ENCODE measurements at places on chromosomes 1 and 21. TPM values are rescaled to one million over a fixed set of nuclear protein-coding genes. Genes with fewer than 3 reads are reported as not detected.
A peak's percentile ranks its signal among the peaks of the same experiment; 100 is the strongest.

GRCh38 chr1:208030288-208031091 is 119.6 kb upstream of the CD34 start:
- peaks cover 52% of the 10 kb centered on the region for H3K27me3 ChIP-seq
- no peak overlapping the region for H3K27ac ChIP-seq
- no peak overlapping the region for H3K4me3 ChIP-seq
- H3K36me3 ChIP-seq, result no peaks in the 10 kb centered on the region

The ELK4 gene
- total RNA-seq, result 92.8 TPM

- peaks cover 9% of the 10 kb centered on the region for H3K36me3 ChIP-seq
- peaks cover 4% of the 10 kb centered on the region for H3K4me1 ChIP-seq
- no peaks in the 10 kb centered on the region for H3K27me3 ChIP-seq
- H3K27ac ChIP-seq, result no peak overlapping the region
Measured at GRCh38 chr1:113683384-113684152, 75.7 kb downstream of the PHTF1 start.

The C1orf87 gene
- total RNA-seq, result not detected

DNA sequence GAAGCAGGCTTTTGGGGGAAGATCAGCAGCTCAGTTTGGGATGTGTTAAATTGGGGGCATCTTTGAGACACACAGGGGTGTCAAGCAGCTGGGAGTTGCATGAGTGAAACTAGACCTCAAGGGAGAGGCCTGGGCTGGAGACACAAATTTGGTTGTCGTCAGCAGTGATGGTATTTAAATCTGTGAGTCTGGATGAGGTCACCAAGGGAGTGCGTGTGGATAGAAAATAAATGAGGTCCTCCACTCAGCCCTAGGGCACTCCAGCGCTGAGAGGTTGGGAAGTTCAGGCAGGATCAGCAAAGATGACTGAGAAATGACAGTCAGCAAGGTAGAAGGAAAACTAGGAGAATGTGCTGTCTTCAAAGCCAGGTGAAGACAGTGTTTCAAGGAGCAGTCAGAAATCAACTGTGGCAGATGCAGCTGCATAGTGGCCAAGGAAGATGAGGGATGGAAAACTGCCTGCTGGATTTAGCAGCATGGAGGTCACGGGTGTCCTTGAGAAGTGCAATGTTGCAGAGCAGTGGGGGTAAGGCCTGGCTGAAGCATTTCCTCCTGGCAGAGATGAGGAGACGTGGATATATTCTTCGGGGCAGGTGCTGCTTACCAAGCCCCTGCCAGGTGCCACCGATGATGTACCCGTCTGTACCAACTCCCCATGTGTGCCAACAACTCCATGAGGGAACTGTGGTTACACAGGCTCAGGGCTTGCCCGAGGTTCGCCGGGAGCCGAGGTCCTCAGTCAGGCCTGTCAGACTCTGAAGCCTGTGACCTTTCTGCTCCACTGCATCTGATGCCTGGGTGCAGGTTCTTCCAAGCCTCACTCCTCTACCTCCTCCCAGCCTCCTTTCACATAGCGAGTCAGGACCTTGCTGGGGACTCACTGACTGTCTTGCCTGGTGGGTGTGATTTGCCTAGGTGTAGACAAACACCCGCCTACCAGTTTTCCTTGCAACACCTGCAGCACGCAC is 11.3 kb downstream of the MAP7D1 start:
- no peak for DNase-seq
- H3K27ac ChIP-seq, result peak overlapping the region; percentile 97
- peak overlapping the region; percentile 28 for H3K4me3 ChIP-seq
- no peaks in the 10 kb centered on the region for H3K27me3 ChIP-seq
- H3K36me3 ChIP-seq, result peaks cover 10% of the 10 kb centered on the region

DNA sequence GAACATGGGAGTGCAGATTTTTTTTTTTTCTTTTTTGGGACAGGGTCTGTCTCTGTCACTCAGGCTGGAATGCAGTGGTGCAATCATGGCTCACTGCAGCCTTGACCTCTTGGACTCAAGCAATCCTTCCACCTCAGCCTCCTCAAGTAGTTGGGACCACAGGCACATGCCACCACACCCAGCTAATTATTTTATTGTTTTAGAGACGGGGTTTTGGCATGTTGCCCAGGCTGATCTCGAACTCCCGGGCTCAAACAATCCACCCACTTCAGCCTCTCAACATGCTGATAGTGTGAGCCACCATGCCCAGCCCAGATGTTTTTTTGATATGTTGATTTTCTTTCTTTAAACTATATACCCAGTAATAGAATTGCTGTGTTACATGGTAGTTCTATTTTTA is 57.7 kb downstream of the RGSL1 start:
- no peaks in the 10 kb centered on the region for H3K36me3 ChIP-seq
- H3K4me1 ChIP-seq, result no peaks in the 10 kb centered on the region
- DNase-seq, result no peak
- H3K4me3 ChIP-seq, result no peak overlapping the region
- H3K27ac ChIP-seq, result no peak overlapping the region
- H3K27me3 ChIP-seq, result peaks cover 5% of the 10 kb centered on the region

The SPATA1 gene
- total RNA-seq, result not detected

DNA sequence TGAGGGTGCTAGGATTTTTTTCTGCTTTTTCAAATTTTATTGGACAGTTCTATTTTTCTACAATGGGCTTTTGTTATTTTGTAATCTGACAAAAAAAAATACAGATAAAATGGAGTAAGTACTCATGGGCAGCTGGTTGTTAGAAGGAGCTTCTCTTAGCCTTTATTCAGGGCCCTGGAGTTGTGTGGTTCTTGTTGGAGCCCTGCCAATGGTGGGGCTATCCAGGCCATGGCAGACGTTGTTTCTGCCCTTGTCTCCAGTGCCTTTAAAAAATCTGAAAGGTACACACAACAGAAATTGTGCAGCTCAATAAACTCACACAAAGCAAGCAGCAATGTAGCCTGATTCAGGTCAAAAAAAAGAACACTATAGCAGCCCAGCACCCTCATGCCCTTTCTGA is 153.5 kb upstream of the GALNT2 start:
- DNase-seq, result no peak
- H3K27ac ChIP-seq, result no peak overlapping the region
- H3K4me3 ChIP-seq, result no peak overlapping the region
- H3K36me3 ChIP-seq, result no peaks in the 10 kb centered on the region
- H3K4me1 ChIP-seq, result no peaks in the 10 kb centered on the region

DNA sequence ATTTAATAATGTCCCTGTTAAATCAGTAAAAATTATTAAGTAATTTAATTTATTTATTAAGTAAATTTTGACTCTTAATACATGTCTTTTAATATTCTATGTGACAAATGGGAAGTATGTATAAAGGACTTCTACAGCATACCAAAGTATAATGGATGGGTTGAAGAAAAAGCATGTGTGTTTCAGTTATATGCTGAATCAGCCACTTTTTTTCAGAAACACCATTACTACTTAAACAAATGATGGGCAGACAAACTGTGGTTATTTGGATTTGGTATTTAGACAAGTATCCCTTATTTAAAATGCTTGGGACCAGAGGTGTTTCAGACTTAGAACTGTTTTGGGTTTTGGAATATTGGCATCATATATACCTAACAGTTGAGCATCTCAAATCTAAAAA is 176.3 kb upstream of the DMRTA2 start:
- H3K4me3 ChIP-seq, result no peak overlapping the region
- DNase-seq, result no peak
- H3K4me1 ChIP-seq, result peaks cover 6% of the 10 kb centered on the region
- no peaks in the 10 kb centered on the region for H3K27me3 ChIP-seq
- no peak overlapping the region for H3K27ac ChIP-seq

DNA sequence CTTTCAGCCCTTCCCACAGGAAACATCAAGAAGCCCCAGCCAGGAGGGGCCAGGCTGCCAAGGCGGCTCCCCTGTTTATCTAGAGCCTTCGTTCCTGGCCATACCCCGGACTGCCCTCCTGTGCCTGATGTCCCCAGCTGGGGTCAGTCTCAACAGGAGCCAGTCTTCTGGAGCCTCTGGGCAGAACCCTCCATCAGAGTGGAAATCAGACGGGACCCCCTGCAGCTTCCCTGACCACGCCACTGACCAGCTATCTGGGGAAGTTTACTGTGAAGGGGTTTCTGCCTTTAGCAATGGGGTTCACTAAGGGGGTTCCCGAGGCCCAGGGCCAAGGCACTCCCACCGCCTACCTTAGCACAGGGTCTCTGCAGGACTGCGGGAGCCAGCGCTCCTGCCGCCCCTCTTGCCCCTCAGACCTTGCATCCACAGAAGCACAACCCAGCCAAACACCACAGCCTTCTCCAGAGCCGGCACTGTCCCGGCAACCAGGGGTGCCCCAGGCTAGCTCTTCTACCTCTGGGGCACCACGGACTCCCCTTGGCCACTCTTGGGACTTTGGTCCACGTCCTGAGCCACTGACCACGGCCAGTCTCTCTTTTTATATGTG is 3.5 kb upstream of the MTFR1L start:
- DNase-seq, result no peak
- peaks cover 20% of the 10 kb centered on the region for H3K4me1 ChIP-seq
- H3K4me3 ChIP-seq, result peak overlapping the region; percentile 21
- H3K36me3 ChIP-seq, result peaks cover 5% of the 10 kb centered on the region

DNA sequence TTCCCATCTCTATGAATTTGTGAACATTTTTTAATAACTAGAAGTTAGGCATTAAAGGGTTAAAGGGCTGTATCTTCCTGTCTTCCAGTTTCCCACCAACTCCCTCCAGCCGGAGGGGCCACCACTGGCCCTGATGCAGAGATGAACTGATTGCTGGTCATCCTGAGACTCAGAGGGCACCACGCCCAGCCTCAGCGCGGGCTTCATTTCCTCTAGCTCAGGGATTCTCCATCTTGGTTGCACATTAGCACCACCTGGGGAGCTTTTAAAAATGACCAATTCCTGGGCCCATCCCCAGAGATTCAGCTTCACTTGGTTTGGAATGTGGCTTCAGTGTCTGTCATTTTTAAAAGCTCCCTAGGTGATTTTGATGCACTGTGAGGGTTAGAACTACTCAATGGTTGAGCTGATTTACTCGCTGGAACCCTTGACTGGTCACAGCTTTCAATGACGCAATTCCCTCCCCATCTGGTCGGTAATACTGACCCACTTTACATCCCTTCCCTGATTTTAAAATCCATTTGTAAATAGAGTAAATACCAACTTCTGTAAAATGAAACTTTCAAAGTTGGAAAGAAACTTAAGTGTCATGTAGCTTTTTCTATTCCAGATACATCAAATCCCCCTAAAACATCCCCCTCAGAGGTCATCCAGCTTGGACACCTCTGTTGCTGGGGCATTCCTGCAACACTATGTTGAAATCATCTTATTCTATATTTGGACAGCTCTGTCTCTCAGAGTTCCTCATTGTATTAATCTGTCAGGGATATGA is 5.1 kb downstream of the NAV1 start:
- no peak for DNase-seq
- H3K4me3 ChIP-seq, result no peak overlapping the region
- peaks cover 2% of the 10 kb centered on the region for H3K36me3 ChIP-seq
- H3K27ac ChIP-seq, result no peak overlapping the region
- H3K27me3 ChIP-seq, result peaks cover 58% of the 10 kb centered on the region

- DNase-seq, result no peak
- H3K4me3 ChIP-seq, result no peak overlapping the region
- H3K36me3 ChIP-seq, result no peaks in the 10 kb centered on the region
- H3K27me3 ChIP-seq, result no peaks in the 10 kb centered on the region
Measured at GRCh38 chr1:23407016-23407630, 17.4 kb downstream of the TCEA3 start.

DNA sequence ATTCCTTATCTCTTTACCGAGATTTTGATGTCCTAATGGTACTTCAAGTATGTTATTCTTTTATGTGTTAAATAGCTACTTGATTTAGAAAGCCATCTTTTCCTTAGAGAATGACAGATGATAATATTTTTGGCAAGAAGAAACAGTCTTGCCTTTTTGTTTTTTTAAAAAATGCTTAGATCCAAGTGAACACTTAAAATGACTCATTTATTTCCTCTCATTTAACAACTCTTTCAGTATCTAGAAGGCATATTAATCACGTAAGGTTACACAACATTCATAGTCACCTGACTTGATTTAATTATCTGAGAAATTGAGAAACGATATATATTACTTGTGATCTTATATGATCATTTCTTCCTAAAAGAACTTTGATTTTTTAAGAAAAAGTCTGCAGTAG is 52.4 kb downstream of the SUCO start:
- H3K4me3 ChIP-seq, result no peak overlapping the region
- peaks cover under 1% of the 10 kb centered on the region for H3K36me3 ChIP-seq
- no peaks in the 10 kb centered on the region for H3K27me3 ChIP-seq

- H3K4me1 ChIP-seq, result no peaks in the 10 kb centered on the region
- H3K36me3 ChIP-seq, result no peaks in the 10 kb centered on the region
- no peak overlapping the region for H3K4me3 ChIP-seq
- no peaks in the 10 kb centered on the region for H3K27me3 ChIP-seq
- no peak overlapping the region for H3K27ac ChIP-seq
Measured at GRCh38 chr21:44475266-44475845, 20.0 kb downstream of the LRRC3 start.
